ENCODE measurements at places on chromosomes 16 and 17.

DNA sequence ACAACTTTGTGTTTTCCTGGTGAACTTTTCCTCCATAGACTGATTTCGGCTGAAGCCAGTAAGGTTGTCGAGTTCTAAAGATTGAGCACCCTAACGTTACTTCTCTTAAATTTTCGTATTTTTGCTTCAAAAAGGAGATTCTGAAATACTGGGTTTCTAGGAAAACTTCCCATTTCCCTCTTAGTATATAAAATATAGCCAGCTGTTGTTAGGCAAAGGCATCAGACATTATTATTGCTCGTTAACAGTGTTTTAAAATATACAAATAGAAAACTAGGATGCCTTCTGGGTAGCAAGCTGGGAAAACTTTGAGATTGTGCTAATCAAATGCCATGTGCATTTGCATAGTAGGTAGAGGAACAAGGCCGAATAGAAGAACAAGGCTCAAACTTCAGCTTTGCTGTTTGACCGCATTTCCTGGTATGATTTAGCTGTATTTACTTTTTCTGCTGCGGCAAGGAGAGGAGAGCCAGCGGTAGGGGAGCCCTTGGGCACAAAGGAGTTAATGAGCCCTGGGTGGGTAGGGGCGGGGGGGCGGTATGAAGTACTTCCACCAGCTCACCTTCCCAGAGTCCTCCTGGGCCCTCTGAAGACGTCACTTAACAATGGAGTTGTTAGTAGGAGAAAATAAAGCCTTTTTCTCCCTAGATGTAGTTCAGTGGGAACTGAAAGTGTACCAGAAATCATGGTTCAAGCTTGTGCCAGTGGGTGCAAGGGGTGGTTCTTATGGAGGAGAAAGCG lies 151.9 kb downstream of the MSI2 start:
- DNase-seq: no peak

DNA sequence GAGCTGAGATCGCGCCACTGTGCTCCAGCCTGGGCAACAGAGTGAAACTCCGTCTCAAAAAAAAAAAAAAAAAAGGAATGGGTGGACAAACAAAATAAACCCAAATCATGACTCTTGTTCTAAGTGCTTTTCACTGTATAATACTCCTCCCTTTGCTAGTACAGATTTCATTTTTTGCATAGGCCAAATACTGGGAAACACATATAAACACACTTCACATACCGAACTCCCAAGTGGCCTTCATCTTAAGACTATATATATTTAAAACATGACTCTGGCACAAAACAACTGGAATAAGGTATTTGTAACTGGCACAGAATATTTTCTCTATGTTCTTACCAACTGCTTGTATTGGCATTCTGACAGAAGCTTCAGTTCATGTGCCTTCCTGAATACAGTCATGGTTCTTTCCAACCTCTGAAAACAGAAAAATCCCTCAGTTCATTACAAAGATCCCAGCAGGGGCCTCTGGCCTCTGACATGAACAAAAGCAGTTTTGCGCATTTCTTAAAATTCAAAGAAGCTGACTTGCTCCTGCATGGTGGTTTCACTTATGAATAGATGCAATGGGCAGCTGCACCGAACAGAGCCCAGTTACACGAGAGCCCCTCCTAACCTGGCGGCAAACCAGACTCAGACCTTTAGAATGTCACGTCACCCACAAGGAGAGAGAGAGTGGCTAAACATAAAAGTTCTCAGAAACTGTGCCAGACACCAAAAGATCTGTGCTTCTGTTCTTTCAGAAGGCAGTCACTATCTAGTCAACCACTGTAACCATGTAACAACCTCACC lies 19.1 kb upstream of the COPRS start:
- peak; percentile 10 for DNase-seq

DNA sequence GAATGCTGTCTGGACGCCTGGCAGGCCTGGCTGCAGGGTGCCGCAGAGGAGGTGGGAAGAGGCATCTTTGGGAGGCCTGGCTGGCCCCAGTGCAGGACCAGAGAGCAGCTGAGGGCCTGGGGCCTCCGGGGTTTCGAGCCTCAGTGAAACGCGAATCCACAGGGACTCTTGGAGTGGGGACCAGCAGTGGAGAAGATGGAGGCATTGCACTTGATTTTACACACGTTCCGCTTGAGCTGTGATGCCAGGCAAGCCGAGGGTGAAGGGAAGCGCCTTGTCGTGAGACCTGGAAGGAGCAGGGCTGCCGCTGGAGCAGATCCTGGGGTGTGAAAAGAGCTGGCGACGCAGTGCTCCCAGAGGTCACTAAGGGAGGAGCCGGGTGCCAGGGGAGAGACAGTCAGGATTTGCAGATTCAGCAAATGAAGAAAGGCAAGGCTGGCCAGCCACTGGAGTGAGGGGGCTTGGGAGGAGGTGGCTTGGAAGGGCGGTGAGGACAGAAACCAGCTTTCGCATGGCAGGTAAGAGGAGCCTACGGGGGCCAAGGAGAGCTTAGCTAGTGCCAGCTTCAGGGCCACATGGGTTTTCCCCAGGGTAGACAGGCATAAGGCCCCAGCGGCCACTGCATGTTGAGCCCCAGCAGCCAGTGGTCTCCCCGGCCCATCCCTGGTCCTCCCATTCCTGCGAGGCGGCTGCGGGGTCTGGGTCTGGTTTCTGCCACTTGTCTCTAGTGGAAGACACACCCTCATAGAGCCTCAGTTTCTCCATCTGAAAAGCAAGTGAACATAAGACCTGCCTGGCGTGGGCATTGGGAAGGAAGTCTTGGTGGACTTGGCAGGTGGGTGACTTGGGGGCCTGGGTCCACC lies 175.2 kb upstream of the CHMP6 start:
- DNase-seq: no peak

- no peak for DNase-seq
Measured at GRCh38 chr16:12091569-12092543, 115.3 kb downstream of the SNX29 start.

DNA sequence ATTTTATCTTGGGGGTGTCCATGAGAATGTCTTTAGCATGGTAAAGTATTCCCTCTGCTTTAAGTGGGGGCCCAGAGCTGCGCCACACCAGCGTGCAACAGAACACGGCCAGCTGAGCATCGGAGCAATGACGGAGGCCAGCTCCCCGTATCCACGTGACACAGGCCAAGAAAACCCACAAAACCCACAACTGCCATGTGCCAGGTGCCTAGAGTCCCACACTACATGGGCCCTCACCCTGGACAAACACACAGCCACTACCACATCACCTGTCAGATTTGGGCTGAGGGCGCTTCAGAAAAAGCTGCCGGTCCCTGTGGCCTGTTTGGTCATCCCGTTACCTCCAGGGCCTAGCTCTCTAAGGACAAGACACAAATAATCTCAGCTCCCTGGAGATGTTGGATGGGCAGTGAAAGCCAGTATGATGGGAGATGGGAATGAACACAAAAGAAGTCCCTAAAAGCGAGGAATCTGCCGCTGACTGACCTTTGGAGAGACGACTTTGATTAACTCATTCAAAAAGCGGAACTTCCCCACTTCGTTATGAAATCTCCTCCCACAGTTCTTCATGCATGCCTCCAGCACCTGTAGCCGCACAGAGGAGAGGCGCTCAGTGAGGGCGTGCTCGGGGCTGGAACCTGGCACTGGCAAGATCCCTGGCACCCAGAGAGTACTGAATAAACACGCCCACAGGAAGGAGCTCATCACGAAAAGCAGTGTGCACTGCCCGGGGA lies 17.1 kb downstream of the GGA3 start:
- no peak for DNase-seq

- DNase-seq: no peak
Measured at GRCh38 chr16:30829130-30830071, 42.4 kb upstream of the ZNF629 start.

- DNase-seq: no peak
Measured at GRCh38 chr17:1511756-1512321, 4.6 kb downstream of the INPP5K start.

GRCh38 chr17:67035131-67036083 lies 8.9 kb upstream of the CACNG1 start:
- no peak for DNase-seq

- DNase-seq: no peak
Measured at GRCh38 chr17:64426596-64426995, 22.3 kb upstream of the MILR1 start.

GRCh38 chr17:48465884-48466283 lies 35.9 kb upstream of the SKAP1 start:
- no peak for DNase-seq

DNA sequence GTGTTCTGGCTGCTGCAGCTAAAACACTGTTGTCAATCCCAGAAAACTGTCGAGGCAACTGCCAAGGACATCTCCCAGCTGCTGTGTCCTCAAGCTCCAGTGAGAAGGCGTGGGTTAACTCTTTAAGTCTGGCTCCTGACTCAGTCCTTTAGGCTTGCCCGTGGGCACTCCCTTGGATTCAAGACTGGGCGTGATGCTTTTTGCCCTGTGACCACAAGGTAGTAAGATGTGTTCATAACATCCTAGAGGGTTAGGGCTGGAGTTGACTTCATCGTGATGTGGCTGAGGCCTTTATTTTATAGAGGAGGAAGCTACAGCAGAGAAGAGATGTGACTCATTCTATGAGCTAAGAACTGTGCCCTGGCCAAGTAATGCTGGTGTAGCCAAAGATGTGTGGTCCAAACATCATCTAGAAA lies 50.9 kb upstream of the TEKT3 start:
- peak; percentile 74 for DNase-seq

DNA sequence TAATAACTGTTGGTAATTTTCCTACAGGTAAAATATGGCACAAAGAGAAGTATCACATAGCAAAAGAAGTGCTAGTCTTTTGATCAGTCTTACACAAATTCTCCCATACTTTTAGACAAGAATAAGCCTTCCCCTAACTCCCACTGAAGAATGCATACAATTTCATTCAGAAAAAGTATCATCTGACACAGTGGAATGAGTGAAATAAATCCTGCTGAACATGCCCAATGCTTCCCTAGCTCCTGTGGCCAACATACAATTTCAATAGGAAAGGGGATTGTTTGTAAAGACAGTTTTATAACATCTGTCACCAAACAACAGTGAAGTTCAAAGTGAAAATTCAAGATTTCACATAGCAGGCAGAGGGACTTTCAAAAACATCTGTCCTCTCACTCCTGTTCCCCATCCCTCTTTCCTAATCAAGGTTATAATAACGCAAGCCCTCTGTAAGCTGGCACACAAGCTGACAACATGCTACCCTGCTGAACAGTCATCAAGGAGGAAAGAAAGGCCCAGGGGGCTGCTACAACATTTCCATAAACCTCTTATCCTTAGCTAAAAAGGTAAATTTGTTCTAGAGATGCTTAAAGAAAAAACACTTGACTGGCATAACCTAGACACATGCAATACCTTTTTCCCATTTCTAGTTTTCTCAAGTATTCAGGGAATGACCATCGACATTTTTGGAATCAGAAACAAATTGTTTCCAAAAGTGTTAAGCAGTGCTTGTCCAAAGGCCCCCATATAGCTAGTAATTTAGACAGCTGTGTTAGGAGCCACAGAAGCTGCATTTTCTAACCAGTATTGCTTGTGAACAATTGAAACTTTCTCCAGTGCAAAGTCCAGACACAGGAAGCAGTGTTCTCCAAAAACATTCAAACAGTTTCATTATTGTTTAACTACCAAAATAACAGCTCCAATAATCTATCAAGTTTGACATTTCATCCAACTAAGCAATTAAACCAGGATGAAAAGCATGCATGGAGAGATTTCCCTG lies 11.5 kb upstream of the RFFL start:
- DNase-seq: no peak

- no peak for DNase-seq
Measured at GRCh38 chr17:50841277-50841948, 6.0 kb downstream of the WFIKKN2 start.

GRCh38 chr17:27471321-27472269 lies 15.3 kb downstream of the KSR1 start:
- peak; percentile 39 for DNase-seq

GRCh38 chr16:66335704-66336329 lies 30.7 kb upstream of the CDH5 start:
- DNase-seq: peak; percentile 74

DNA sequence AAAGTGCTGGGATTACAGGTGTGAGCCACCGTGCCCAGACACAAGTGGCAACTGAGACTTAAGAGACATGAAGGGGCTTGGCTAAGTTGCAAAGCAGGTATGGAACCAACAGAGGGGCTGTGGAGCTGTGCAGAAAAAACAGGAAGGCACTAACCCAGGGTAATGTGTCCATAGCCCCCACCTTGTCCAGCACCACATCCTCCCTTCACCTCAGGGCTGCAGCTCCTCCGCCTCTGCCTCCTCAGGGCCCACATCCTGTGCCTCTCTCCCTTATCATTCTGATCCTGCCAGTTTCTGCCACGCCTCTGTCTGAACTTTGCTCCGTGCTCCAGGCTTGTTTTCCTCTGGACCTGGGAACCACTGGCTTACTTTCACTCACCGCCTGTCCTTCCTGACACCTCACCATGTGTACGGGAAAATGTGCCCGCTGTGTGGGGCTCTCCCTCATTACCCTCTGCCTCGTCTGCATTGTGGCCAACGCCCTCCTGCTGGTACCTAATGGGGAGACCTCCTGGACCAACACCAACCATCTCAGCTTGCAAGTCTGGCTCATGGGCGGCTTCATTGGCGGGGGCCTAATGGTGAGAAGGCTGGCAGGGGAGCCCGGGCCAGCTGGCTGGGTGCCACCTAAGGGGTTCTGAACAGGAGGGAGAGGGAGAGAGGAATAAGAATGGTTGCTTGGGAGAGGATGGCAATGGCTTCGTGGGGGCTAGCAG lies at the start of gene TM4SF5:
Gene TM4SF5 (plus strand): TSS at position 368 of the 716 bp plus-strand sequence. CDS start 37 bp downstream, at position 405.
- no peak for DNase-seq

DNA sequence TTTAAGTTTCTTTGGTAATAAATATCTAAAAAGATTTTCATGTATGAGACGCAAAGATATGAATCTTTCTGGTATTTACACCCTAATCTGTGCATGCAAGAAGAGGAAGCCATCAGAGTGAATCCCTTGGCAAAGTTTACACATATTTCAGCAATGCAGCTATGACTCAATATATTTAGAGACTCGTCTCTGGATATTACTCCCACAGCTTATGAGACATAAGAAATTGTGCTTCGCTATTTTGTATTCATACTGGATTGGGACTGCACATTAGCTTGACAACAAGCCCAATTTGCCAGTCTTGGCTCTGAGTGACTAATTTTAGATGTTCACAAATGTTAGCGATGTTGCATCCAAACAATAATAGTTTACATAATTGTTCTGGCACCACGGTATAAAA lies 532.0 kb downstream of the CDH11 start:
- peak; percentile 91 for DNase-seq

DNA sequence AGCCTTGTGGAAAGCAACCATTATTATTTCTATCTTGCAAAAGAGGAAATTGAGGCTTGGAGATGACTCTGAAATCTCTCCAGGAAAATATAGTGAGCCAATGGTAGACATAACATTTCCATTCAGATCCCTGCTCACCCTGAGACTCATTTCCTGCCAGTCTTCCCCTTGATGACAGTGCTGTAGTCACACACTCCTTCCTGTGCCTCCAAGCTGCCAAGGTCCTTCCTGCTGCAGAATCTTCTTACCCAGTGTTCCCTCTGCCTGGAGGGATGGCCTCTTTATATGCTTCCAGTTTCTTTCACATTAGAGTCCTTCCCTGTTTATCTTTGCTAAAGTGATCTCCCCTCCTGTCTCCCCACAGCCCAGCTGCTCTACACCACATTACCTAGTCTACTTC lies 648.1 kb downstream of the TOX3 start:
- peak; percentile 52 for DNase-seq

Measured in cardiac fibroblast (primary cell).